ENCODE measurements at places on chromosomes 1 and 21. TPM values are rescaled to one million over a fixed set of nuclear protein-coding genes. Genes with fewer than 3 reads are reported as not detected.

PCBP3 gene
- 1.9 TPM for total RNA-seq

MANEAL gene
- total RNA-seq, result 1.8 TPM

AUNIP gene
- total RNA-seq, result 0.33 TPM

PTPN14 gene
- 55.0 TPM for total RNA-seq

DUSP10 gene
- total RNA-seq, result 85.5 TPM

ITLN1 gene
- total RNA-seq, result not detected

LEFTY2 gene
- not detected for total RNA-seq

TAL1 gene
- under 0.01 TPM for total RNA-seq

SPRR2F gene
- not detected for total RNA-seq

COL11A1 gene
- total RNA-seq, result 2.5 TPM

SPRR2A gene
- not detected for total RNA-seq

SMPDL3B gene
- not detected for total RNA-seq

Data from smooth muscle cell of trachea (primary cell).